ENCODE measurements at places on chromosomes 4 and X.

DNA sequence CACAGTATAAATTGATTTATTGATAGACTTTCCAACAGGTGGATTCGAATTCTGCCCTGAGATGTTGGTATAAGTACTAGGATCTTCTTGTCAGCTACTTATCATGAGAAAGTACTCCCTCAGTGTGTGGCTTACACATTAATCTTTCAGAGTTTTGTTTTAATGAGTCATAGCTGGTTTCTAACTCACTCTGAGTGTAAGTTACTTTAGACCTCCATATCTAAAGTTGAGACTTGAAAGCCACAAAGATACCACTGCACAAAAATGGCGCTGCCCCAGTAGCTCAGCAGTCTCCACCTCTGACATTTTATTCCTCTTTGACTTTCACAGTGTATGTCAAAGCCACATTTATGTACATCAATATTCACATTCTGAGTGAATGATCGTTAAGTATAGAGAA, 318.5 kb downstream of the ARAP2 start:
- no peak for DNase-seq

DNA sequence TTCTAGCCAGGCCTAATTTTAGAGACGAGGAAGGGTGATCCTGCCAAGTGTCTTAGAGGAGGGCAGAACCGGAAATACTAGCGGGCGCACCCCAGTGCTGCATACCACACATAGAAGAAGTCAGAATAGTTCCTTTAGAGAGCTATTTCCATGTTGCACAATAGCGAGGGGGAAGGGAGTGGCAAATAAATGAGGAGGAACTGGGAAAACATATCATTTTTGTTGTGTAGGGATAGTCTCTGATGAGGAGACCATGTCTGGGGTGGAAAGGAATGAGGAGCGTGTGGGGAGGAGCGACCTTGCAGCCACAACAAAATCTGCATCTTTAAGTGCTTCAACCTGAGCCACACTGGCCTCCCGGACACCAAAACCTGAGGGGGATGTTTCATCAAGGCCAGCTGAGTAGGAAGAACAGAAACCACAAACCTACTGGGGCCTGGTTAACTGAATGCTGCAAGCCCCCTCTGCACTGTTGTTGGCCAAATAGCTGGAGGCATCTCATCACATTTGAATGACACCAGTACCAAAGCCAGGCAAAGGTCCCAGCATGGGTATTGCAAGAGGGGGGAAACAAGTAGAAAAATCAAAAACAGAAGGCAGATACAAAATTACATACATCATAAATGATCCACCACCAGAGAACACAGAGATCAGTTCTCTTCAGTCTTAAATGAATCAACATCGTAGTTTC, 26.7 kb upstream of the C1QTNF7 start:
- peak; percentile 41 for DNase-seq

DNA sequence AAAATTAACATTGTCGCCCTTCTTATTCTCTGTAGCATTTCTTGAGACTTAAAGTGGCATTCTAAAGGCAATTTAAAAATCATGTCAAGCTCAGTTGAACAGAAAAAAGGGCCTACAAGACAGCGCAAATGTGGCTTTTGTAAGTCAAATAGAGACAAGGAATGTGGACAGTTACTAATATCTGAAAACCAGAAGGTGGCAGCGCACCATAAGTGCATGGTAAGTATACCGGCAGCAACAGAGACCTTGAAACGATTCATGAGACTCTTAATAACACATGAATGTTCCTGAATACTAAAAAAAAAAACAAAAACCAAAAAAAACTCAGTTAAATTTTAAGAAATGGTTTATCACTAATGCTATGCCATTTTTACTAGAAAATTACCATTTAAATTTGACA, 82.4 kb upstream of the HPRT1 start:
- no peak for DNase-seq

- no peak for DNase-seq
These were observed 63.0 kb upstream of the FAM9A start for GRCh38 chrX:8864161-8864560.

DNA sequence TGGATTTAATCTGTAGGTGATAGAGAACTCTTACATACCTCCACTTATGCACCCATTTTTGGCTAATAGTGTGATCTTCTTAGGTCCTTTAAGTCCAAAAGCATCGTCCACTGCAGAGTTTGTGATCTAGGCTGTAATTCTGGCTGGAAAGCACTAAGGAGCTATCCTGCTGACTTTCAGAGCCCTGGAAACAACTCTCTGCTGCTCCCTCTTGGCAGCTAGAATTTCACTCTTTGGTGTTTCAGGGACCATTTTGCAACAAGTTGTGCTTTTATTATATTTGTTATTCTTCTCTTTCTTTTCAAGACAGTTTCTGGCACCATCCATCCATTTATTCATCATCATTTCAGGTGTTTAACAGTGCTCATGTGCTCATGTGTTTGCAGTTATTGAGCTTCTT, 130.0 kb downstream of the RBM46 start:
- DNase-seq = no peak

DNA sequence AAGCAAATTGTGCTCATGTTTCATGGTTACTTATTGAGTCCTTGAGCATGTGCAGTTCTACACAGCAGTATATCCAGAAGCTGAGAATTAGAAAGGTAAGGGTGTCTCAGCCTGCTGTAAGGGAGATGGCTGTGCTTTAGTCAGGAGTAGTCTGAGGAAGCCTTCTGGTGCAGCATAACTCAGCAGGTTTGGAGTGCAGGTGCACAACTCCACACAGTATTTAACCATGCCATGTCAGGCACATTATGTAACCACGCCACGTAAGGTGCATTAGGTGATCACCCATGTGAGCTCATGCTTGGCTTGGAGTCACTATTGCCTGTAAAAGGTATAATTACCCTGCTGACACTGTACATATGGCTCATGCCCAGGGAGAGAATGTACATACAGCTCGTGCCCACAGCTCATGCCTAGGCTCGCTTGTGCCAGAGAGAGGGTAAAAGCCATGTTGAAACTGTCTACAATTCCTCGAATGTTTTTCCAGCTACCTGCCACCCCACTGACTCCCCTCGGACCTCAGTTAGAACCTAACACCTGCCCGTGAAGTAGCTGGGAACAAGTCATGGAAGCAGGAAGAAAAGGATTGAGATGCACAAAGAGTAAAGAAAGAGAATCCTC, 37.8 kb downstream of the UCHL1 start:
- no peak for DNase-seq

DNA sequence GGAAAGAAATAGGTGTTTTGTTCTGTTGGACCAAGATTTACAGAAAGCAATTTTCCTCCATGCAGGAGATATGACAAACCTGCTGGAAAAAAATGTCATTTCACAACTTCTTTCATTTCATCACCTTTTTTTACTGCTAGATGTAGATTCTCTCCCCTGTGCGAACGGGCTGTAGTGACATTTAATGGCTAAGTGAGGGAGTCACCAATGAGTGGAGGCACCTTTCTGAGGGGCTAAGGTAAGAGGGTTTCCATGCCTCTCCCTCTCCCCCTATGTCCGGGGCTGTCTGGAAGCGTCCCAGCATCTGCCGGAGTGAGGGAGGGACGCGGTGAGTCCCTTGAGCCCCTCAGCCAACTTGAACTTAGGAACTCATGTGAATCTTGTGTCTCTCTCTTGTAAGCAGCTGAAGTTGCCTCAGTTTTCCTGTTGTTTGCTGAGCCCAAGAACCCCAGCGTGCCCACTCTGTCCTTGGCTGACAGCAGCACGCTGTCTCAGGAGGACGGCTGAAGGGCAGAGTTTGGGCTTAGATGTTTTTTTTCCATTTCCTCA, 42.3 kb downstream of the DCTD start:
- DNase-seq = no peak

- no peak for DNase-seq
These were observed 67.5 kb upstream of the DDX60 start for GRCh38 chr4:168386002-168386401.

GRCh38 chr4:79413032-79413885, 5.2 kb upstream of the GK2 start:
- no peak for DNase-seq

- DNase-seq = no peak
These were observed 33.3 kb upstream of the VCX2 start for GRCh38 chrX:8204169-8204935.

DNA sequence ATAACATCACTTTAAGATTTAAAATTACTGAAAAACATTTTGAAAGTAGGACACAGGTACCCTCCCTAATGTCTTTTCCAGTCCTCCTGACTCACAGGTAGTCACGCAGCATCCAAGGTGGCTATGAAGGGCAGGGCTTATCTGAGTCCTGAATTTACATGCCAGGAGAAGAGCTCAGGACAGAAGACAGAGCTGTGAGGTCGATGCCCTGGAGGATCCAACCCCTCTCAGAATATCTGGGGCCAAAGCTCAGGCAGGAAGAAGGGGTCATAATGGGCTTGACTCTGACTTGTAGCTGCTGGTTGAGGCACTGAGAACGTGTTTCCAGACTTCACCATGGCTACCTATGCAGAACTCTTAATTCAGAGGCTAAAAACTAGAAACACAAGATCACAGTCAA, 177.5 kb downstream of the AASDH start:
- no peak for DNase-seq

DNA sequence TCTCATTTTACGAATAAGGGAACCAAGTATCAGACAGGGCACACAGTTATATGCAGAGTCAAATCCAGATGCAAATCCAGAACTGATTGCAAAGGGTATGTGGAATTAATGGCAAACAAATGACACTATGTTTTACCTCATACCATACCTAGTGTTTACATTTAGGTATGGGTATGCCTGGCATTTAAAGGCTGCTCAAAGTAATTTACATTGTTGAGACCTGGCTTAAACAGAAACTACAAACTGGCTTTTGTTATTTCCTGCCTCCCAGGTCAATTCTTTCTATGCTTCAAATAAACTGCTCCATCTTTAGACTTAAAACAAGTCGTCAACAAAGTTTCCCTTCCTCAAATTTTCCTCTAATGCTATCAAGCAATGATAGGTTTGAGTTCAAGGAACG, 33.7 kb downstream of the ANKRD17 start:
- DNase-seq = no peak

DNA sequence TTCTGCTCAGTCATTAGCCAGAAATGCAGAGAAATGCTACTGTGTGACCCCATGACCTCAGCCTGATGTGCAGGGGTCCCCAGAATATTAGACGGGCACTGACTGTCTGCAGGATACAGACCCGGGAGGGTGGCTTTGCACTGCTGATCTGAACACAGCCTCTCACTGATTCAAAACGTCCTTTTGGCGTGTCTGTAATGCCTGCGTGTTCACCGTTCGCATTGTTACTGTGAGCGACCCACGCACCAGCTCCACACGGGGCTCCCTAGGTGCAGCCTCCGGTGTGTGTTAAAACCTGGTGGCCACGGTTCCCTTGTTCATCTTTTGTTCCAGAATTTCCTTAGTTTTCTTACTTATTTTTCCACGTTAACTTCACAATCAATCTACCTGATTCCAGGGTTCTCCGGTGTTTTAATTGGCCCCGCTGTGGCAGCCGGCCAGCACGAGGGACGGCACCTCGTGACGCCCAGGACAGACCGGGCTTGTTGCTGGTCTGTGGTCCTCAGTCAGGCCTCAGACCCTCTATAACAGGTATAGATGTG, 32.0 kb upstream of the SPON2 start:
- DNase-seq = no peak

DNA sequence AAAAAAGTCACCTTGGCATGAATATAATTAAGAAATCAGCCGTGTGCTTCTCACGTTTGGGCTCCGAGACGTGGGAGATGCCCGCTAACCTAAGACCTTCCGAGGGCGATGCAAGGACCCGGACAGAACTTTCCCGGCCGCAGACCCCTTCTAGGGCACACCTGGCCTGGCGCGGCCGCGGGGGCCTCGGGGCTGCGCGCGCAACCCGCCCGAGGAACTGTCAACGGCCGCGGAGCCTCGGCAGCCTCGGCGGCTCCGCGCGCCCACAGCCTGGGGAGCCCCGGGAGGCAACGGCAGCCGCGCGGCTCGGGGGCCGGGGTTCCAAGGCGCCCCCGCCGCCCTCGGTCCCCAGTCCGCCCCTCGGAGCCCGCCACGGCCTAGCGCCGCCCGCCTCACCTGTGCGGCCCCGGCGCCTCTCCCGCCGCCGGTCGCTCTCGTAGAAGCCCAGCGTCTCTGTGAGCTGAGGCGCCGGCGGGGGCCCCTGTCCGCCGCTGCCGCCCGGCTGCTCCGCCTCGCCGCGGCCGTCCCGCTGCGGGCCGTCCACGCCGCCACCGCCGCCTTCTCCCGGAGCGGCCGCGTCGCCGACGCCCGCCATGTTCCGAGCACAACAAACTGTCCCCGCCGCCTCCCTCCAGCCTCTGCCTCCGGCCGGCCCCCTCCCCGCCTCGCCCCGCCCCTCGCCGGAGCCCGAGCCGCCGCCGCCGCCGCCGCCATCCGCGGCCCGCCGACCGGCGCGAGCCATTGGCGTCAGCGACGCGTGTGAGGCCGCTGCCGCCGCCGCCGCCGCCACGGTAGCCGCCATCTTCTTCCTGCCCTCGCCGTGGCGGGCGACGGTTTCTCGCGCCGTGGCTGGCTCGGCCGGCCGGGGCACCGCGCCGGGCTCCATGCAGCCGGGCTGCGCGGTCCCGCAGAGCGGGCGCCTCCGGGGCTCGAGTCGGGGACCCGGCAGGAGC, at the start of gene TAPT1:
Gene TAPT1, minus strand, starts transcription at position 609 of the 953 bp plus-strand sequence. Its CDS starts 14 bp downstream, at position 595.
- DNase-seq = no peak

DNA sequence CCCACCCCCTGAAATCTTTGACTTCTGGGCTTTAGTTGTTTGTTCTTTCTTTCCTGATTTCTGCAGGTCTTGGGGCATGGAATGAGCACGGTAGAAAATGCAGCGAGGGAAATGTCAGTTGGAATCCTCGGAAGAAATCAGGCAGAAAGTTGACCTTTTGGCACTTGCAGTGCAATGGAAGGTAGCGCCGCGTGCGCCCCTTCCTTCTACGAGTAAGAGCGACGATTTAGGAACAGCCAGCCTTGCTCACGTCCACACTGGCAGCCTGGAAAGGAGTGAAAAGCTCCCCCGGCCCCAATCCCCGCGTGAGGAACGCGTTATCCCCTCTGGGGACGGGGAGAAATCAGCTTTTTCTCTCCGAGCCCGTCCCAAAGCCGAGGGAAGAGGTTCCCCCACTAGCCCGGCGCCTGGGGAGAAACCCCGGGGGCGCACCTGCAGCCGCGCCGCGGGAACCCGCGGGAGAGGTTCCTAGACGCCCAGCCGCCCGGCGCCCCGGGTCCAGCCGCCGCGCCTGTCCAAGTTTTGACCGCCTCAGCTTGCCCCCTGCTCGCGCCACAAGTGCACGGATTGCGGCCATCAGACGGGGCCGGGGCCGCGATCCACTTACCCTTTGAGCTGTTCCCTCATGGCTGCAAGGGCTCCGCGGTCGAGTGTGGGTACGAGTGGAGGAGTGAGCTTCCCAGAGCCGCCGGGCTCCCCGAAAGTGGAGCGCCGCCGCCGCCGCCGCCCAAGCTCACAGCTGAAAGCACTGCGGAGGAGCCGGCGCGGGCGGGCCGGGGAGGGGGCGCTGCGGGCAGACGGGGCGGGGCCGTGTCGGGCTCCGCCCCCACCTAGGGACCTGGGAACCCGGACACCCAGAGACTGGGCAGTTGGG, 194.6 kb upstream of the FTHL17 start:
- DNase-seq = no peak

Measured in HFF-Myc (cell line).